ENCODE measurements at places on chromosomes 1 and 21. TPM values are rescaled to one million over a fixed set of nuclear protein-coding genes. Genes with fewer than 3 reads are reported as not detected.

GRCh38 chr1:184757406-184757805 is 2.7 kb upstream of the EDEM3 start:
- no peak for DNase-seq

The SERPINC1 gene
- total RNA-seq: not detected

- DNase-seq: no peak
These were observed 12.3 kb downstream of the ADGRB2 start for GRCh38 chr1:31751822-31752241.

- no peak for DNase-seq
These were observed 63.7 kb downstream of the HLCS start for GRCh38 chr21:36902793-36903192.

- peak; percentile 9 for DNase-seq
These were observed 12.0 kb downstream of the OR2M4 start for GRCh38 chr1:248243204-248243603.

The FAM72A gene
- total RNA-seq: 1.1 TPM

The CYP4Z1 gene
- total RNA-seq: not detected

DNA sequence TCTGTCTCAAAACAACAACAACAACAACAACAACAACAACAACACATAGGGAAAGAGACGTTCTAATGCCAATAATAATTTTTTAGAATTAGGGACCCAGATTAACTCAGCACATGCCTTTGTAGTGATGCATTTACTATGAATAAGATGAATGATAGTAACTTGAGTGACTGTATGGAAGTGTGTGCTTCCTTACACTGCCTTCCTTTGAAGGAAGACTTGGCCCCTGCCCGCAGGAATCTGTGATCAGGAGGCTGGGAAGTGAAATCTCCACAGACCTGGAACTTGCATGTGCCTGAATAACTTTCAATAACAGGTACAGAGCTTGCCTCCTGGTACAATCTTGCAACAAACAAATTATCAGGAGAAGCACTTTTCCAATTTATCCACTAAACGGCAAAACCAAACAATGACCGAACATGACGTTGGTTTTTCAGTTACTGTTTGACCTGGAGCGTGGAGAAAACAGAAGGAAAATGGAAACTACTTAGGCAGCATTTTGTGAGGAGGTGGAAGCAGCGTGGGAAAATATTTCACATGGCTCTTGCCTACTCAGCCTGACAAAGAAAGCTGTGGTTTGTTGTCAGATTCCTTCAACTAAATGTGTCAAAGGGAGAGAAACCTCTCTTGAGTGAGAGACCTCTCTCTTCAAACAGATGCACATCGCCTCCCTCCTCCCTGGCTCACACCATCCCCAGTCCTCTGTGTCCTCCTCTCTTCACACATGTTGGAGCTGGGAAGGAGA is 10.1 kb upstream of the ABCA4 start:
- DNase-seq: no peak

GRCh38 chr21:32299695-32300094 is 1.0 kb downstream of the MRAP start:
- no peak for DNase-seq

DNA sequence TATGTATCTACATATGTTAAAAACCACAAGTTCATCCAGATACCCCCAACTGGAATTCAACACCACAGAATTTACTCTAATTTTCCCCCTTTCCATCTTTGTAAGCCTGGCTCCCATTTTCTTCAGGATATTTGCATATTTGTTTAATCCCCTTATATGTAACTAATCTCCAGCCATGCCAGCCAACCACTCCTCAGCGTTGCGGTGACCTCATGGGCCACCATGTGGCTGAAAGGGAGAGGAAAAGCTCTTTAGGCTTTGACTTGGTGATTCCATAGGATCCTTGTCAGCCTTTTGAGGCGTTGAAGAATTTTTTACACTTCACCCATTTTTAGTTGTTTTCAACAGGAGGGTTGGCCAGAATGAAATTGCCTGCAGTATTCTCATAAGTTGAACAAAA is 10.0 kb downstream of the CLDN19 start:
- DNase-seq: no peak

DNA sequence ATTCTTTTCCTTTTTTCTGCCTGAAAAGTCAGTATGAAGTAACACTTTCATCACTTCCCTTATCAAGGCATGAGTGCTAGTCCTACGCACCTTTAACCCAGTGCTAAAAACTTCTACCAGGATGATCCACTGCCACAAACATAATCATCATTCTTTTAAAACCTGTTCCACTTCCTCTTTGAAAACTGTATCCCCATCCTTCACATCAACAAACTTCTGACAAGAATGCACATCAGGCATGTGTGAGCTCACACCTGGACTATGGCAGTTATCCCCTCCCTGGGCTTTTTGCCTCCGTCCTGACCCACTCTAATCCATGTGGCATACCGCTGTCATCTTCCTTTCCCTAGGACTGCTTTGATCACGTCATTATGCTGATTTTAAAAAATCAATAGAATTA is 70.2 kb downstream of the ESRRG start:
- DNase-seq: no peak

GRCh38 chr1:920010-920409 is 3.7 kb upstream of the SAMD11 start:
- no peak for DNase-seq
